ENCODE measurements at places on chromosomes 4 and X.

- no peak for DNase-seq
Measured at GRCh38 chr4:8582436-8582835, 2.2 kb downstream of the GPR78 start.

DNA sequence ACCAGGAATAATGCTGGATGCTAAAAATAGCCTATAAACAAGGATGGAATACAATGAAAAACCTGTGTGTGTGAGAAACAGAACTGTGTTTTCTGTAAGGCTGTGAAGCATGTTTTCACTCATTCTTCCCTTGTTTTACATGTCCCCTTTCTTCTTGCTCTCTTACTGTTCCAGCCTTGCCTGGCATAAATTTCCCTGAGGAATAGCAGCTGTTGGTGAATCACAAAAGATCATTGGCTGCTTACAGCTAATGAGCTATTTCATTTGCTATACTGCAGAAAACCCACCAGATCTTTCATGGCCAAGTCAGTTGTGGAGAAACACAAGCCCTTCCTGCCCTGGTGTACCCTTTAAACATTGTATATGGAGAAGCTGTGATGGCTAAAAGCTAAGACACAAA lies 91.1 kb downstream of the LDB2 start:
- DNase-seq = no peak

GRCh38 chrX:2500091-2500802 lies 529 bp downstream of the DHRSX start:
- DNase-seq = no peak

GRCh38 chr4:20253735-20254409 lies 2.2 kb downstream of the SLIT2 start:
- DNase-seq = no peak

DNA sequence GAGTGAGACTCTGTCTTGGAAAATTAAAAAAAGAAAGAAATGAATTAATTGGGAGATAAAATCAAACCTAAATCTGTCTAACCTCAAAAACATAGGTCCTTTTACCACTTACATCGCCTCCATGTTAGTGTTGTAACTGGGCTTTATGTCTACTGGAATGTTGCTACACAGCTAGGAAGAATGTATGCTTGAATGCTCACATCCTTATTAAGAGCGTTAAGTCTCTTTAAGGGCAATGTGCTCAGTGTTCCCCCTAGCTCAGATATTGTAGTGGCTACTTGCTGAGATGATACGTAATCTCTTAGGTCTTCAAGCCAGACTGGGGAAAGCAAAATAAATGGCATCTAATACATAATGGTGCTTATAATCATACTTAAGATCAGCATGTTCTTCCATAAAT lies 1072.8 kb downstream of the PDHA2 start:
- DNase-seq = no peak

DNA sequence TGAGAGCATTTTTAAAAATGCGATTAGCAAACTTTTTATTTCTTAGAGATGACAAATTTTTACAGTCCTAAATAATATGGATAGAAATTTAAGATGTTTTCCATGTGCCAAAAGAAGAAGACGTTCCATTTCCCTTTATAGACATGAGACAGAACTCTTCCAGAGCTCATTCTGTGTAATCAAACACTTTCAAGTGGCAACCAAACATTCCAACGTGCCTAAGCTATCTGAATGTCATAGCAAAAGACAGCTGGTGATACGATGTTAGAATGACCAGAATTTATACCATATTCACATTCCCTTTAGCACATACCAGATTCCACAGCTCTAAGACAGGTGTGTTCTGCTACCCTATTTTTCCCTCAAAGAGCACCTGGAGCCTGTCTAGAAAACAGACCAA lies 133.2 kb downstream of the ENOX2 start:
- no peak for DNase-seq

DNA sequence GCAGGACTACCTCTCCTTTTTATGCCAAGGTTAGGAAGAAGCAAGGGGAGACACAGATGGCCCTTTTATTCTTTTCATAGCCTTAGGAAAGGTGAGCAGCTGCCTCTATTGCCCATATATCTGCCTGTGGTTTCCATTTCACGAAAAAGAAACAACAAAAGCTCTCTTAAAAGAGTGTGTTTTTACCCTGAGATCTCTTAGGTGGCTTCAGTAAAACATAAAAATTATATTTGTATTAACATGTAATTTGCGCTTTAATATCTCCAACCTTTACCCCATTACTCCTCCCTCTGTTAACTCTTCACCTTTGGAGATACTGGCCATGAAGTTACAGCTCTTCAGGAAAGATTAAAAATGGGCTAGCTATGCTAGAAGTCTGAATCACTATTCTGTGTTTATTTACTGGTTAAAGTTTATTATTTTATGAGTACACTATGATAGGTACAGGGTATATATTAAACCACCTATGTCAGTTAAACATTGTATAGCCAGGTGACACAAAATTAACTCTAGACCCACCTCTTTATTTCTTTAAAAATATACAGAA lies 15.0 kb upstream of the SULT1B1 start:
- no peak for DNase-seq

DNA sequence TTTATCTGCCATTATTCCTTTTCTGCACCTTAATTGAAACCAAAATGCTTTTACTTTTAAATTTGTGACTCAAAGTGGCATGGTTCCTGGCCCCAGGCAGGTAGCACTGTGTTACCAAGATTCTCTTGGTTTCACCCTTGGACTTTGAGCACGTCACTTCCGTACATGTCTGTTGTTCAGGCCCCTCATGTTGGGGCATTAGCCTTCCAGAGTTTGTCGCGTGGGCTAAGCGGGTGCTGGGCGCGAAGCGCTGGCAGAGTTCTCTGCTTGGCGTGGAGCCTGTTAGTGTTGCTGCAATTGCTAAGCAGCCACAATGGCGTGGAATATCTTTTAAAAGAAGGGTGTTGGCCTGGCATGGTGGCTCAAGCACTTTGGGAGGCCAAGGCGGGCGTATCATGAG lies 14.0 kb upstream of the TADA2B start:
- no peak for DNase-seq

- DNase-seq = no peak
Measured at GRCh38 chr4:17780501-17781299, 721 bp downstream of the FAM184B start.

- no peak for DNase-seq
Measured at GRCh38 chr4:36189511-36190226, 54.6 kb downstream of the ARAP2 start.

DNA sequence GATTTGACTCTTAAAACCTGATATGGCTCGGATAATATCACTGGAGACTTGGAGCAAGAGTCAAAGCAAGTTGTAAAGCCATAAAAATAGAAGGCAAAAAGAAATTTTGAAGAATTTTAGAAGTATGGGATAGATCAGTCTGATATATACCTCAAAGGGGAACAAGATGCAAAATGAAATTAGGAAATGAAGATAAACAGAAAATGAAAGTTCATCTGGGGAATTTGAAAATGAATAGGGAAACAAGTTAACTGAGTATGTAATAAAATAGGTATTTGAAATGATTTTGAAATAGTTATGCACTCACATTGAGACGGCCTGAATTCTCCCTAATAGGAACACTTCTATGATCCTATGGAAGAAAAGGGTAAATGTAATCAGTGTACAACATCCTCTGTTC lies 5.7 kb downstream of the CYP2U1 start:
- no peak for DNase-seq

- DNase-seq = no peak
Measured at GRCh38 chrX:20067709-20068561, 48.8 kb downstream of the MAP7D2 start.

DNA sequence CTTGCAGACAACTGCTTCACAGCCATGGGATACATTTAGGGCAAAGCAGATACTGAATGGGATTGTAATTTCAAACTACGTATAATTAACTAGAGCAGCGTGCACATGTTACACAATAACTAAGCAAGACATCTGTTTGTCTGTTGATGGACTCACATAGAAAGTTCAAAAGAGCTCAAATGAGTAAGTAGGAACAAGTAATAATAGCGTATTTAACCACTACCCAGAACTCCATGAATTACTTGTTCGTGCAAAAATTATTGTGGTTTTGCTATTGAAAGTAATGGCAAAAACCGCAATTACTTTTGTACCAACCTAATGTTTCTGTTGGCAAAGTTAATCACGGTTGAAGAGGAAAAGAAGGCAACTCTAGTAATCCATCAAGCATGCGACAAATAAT lies 825.4 kb downstream of the PCDH18 start:
- no peak for DNase-seq

GRCh38 chr4:109973529-109973905 lies 60.8 kb downstream of the EGF start:
- DNase-seq = no peak

- no peak for DNase-seq
Measured at GRCh38 chrX:30795981-30796958, 92.8 kb downstream of the TAB3 start.

- DNase-seq = no peak
Measured at GRCh38 chr4:119284876-119285780, 36.8 kb downstream of the FABP2 start.

- DNase-seq = no peak
Measured at GRCh38 chrX:8304668-8305067, 133.6 kb upstream of the VCX2 start.

GRCh38 chr4:5098176-5098575 lies 46.9 kb downstream of the STK32B start:
- no peak for DNase-seq

DNA sequence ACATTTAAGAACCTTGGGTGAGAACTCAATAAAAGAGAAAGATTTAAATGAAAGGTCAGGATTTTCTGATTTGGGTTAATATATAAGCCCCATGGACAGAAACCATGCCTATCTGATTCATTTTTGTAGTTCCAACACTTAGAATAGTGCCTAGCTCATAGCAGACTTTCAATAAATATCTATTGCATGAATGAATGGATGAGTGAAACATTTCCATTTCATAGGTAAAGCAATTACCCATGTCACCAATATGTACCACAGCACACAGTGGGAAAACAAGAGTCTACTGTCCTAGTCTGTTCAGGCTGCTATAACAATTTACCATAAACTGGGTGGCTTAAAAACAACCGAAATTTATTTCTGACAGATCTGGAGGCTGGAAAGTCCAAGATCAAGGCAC lies 63.9 kb upstream of the PTPN13 start:
- DNase-seq = no peak

GRCh38 chr4:154367659-154368058 lies 123.9 kb downstream of the DCHS2 start:
- no peak for DNase-seq
